ENCODE measurements at places on chromosomes 2 and 18.

DNA sequence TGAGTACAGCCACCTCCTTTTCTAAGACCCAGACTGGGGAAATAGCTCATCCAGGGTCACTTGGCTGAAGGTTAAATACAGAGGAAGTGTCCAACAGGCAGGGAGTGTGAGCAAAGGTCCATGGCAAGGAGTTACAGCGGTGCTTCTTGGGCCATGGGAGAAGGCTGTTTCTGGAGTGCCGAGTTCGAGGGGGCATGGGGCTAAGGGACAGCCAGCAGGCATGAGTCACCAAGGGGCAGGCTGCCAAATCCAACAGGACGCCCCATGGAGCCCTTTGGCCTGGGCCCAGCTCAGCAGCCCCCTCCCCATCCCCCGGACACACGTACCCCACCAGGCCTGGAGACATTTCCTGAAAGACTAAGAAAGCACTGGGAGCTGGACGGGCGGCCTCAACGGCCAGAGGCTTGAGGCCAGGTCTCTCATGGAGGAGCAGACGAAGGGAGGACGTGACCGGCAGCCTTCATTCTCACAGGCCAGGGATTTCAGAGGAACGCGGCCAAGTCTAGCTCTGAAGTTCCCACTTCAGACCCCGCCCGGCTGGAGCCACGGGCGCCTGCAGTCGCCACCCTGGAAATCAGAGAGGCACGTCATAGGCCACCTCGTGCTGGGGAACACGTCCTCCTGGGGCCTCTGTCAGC lies 160.4 kb downstream of the SMAD7 start:
- H3K4me1 ChIP-seq: no peaks in the 10 kb centered on the region
- no peaks in the 10 kb centered on the region for H3K36me3 ChIP-seq
- H3K27me3 ChIP-seq: no peaks in the 10 kb centered on the region
- H3K27ac ChIP-seq: no peak overlapping the region
- DNase-seq: no peak

DNA sequence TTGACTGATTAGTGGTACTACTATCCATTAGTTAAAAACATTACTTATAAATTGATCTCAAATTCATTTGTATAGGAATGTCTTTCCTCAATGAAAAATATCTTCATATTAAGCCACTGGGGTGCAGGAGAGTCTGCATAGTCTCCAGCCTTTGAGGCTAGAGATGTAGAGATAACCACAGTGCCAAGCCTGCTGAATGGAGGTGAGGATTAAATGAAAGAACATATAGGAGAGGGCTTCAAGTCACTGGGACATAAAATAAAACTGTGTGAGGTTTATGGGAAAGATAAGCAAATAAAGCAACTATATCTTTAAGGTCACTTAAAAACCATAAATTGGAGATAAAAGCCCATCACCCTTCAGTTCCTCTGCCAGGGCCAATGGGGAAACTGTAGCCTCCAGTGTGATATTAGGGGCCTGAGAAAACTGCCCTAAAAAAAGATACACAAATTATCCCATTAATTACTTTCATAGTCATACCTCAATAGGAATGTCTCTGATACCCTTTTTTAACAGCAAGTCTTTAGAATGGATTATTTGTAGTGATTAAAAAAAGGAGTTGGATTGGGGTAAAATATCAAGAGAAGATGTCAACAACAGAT lies 27.6 kb downstream of the GALNT3 start:
- H3K4me1 ChIP-seq: no peaks in the 10 kb centered on the region
- no peaks in the 10 kb centered on the region for H3K36me3 ChIP-seq
- no peaks in the 10 kb centered on the region for H3K27me3 ChIP-seq
- no peak overlapping the region for H3K27ac ChIP-seq
- no peak for DNase-seq

GRCh38 chr2:128765811-128766210 lies 447.1 kb upstream of the HS6ST1 start:
- no peaks in the 10 kb centered on the region for H3K27me3 ChIP-seq
- H3K4me1 ChIP-seq: peaks cover 8% of the 10 kb centered on the region
- DNase-seq: peak; percentile 58
- no peak overlapping the region for H3K27ac ChIP-seq
- H3K4me3 ChIP-seq: no peak overlapping the region
- H3K36me3 ChIP-seq: no peaks in the 10 kb centered on the region

- H3K27ac ChIP-seq: no peak overlapping the region
- no peaks in the 10 kb centered on the region for H3K4me1 ChIP-seq
- H3K27me3 ChIP-seq: peaks cover 17% of the 10 kb centered on the region
Measured at GRCh38 chr2:26642429-26642828, 1.3 kb upstream of the CIB4 start.

Data from DND-41 (cell line).